ENCODE measurements at places on chromosomes 12 and 14. TPM values are rescaled to one million over a fixed set of nuclear protein-coding genes. Genes with fewer than 3 reads are reported as not detected.

GCH1 gene
- total RNA-seq, result 4.1 TPM

GDF11 gene
- 7.1 TPM for total RNA-seq

PRR4 gene
- total RNA-seq, result not detected

SLC7A8 gene
- total RNA-seq, result 0.32 TPM

TMBIM4 gene
- total RNA-seq, result 125 TPM

PRIMA1 gene
- not detected for total RNA-seq

GTF2H3 gene
- 20.2 TPM for total RNA-seq

TEDC1 gene
- 7.6 TPM for total RNA-seq

CLEC6A gene
- not detected for total RNA-seq

C12orf76 gene
- total RNA-seq, result 12.5 TPM

CCDC184 gene
- 1.8 TPM for total RNA-seq

ERGIC2 gene
- total RNA-seq, result 70.3 TPM

ARHGEF25 gene
- total RNA-seq, result 11.0 TPM

SSTR1 gene
- 4.5 TPM for total RNA-seq

RAB15 gene
- 7.6 TPM for total RNA-seq

TAS2R7 gene
- total RNA-seq, result not detected

KITLG gene
- 19.8 TPM for total RNA-seq

KRT85 gene
- not detected for total RNA-seq

RAD9B gene
- not detected for total RNA-seq

HOXC12 gene
- not detected for total RNA-seq

MAP3K9 gene
- total RNA-seq, result 0.18 TPM

GALNT9 gene
- 2.2 TPM for total RNA-seq

CLEC9A gene
- not detected for total RNA-seq

SERPINA9 gene
- total RNA-seq, result not detected

A2ML1 gene
- not detected for total RNA-seq

DENR gene
- 28.0 TPM for total RNA-seq

RNFT2 gene
- total RNA-seq, result 0.36 TPM

CISTR gene
- not detected for total RNA-seq

PYGL gene
- 77.9 TPM for total RNA-seq

GUCY2C gene
- not detected for total RNA-seq

SPIC gene
- total RNA-seq, result not detected

C12orf50 gene
- not detected for total RNA-seq

BAG5 gene
- total RNA-seq, result 21.1 TPM

KRT77 gene
- total RNA-seq, result not detected

GSC gene
- not detected for total RNA-seq
